ENCODE measurements at places on chromosomes 12 and 14.

GRCh38 chr14:36450550-36450949, 69.5 kb downstream of the NKX2-1 start:
- no peak for DNase-seq

- no peak for DNase-seq
Observed at GRCh38 chr14:21023174-21023573, 1.7 kb downstream of the NDRG2 start.

- no peak for DNase-seq
Observed at GRCh38 chr14:63909984-63910383, 57.2 kb downstream of the SYNE2 start.

- no peak for DNase-seq
Observed at GRCh38 chr12:100404769-100405407, 48.0 kb downstream of the SLC17A8 start.

- DNase-seq, result no peak
Observed at GRCh38 chr12:49138587-49138986, 7.4 kb upstream of the TUBA1B start.

DNA sequence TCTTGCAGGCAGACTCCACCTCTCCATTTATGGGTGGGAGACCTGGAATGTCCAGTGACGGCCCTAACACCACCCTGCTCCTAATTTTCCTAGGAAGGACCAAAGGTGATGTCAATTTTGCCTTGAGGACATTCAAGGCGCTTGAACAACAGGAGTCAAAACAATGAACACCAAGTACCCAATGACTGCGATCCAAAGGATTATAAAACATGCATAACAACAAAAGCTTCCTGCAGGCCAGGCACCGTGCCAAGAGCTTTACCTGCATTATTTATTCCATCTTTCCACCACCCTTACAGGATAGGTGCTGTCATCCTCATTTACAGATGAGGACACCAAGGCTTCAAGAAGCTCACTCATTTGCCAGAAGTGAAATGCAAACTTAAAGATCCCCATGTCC, 15.2 kb upstream of the FOXN3 start:
- no peak for DNase-seq
